ENCODE measurements at places on chromosomes 1 and 21.

DNA sequence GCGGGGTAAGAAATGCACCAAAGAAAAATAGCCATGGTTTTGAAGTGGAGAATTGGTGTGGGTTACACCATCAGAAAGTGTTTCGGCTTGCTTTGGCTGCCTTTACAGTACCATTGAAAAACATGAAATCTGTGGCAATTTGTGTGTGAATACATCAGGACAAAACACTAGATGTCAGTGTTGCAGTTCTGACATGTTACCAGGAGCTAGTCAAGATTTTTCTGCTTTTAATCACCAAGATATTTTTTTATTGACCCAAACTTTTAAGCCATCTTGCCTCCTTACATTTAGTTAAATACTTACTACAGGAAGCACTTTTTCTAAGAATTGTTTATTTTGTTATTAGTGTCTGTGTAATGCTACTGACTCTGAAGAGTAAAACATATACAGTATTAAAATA, 14.3 kb downstream of the RRP15 start:
- no peak for DNase-seq

DNA sequence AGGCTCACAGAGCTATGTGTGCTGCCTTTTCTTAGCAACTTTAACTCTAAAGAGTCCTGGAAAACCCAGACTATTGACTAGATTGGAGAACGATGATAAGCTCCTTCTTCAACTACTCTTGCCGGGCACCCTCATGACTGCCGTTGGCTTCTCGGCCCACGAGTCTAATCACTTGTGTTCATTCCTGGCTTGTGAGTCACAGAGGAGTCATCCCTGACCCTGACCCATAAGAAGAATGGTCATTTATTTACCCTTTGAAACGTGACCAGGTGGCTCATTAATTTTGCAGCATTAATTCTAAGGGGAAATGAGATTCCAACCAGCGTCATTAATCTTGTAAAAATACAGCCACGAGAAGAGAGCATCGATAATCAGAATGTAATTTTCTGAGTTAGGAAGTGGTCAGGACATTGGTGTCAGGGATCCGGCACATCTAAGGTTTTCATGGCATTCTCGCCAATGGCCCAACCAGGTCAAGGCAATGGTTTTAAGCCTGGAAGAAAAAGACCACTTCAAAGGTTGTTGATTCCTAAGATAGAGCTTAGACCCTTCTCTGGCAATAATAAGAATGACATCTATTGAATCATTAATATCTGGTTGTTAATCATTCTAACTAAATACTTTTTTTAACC, 183.6 kb upstream of the RUNX1 start:
- DNase-seq: no peak

DNA sequence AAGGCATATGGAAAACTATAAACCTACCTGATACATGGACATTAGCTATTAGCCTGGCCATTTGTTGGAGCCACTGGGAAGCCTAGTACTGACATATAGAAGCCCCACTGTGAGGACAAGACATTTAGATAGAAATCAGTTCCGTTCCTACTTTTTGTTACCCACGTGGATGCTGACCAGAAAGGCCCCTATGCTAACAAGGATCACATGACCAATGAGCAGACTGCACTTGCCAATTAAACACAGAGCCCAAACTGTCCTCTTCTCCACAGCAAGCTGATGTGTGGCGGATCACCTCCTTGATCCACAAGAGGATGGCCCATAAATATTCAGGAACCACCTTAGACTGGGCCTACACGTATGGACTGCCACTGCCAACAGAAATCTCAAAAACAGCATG, 11.2 kb upstream of the OR6K3 start:
- DNase-seq: no peak

DNA sequence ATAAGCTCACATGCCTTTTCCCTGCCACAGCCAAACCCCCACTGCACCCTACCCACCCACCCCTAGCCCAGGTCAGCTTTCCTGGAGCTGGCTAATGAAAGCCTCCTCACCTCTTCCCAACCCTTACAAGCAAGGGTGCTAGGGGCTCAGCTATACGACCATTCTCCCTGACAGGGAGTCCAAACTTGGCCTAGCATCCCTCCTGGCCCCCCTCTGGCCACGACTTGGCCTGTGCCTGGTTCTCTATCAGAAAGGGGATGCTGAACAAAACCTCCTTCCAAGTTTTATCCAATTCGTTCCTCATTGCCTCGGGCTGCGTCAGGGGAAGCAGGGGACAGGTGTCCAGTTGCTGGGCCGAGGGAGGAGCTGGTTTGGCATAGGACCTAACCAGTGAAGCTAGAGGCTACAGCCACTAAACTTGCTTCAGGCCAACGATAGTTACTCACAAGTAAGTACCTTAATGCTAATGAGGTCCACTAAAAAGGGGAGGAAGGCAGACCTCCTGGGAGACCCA, 8.6 kb downstream of the TMEM81 start:
- DNase-seq: no peak

Measured in urinary bladder (tissue), 4 donors.